ENCODE measurements at places on chromosomes 6 and 20. TPM values are rescaled to one million over a fixed set of nuclear protein-coding genes. Genes with fewer than 3 reads are reported as not detected.

DNA sequence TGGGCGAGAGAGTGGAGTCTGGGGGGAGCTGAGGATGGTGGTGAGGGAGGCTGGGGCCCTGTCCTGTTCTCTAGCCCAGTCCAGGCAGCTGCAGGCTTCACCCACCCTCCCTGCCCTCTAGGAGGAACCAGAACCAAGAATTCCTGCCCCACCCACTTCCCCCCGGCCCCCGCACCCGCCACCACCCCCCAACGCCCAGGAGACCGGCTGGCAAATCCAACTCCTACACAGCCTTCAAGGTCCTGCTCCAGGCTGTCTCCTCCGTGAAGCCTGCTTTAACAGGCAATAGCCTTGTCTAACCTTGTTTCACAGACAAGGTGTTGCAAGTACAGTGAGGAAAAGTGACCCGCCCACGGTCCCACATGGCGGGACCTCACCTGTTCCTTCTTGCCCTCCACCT, 2.4 kb downstream of the SPDEF start:
- no peak overlapping the region for H3K4me3 ChIP-seq
- H3K27me3 ChIP-seq: no peaks in the 10 kb centered on the region
- H3K4me1 ChIP-seq: no peaks in the 10 kb centered on the region
- no peaks in the 10 kb centered on the region for H3K36me3 ChIP-seq

GRCh38 chr20:61748376-61748775, 317.3 kb downstream of the TAF4 start:
- no peaks in the 10 kb centered on the region for H3K36me3 ChIP-seq
- H3K27ac ChIP-seq: no peak overlapping the region
- H3K27me3 ChIP-seq: no peaks in the 10 kb centered on the region
- H3K4me3 ChIP-seq: no peak overlapping the region
- DNase-seq: peak; percentile 63
- H3K4me1 ChIP-seq: no peaks in the 10 kb centered on the region

- no peak overlapping the region for H3K27ac ChIP-seq
- no peaks in the 10 kb centered on the region for H3K27me3 ChIP-seq
- H3K36me3 ChIP-seq: no peaks in the 10 kb centered on the region
- H3K4me1 ChIP-seq: no peaks in the 10 kb centered on the region
These were observed 363.9 kb downstream of the MAFB start for GRCh38 chr20:40325006-40325568.

GRCh38 chr20:49557449-49557848, 10.5 kb downstream of the PTGIS start:
- H3K27me3 ChIP-seq: no peaks in the 10 kb centered on the region
- DNase-seq: peak; percentile 45
- H3K27ac ChIP-seq: no peak overlapping the region
- H3K4me3 ChIP-seq: no peak overlapping the region
- no peaks in the 10 kb centered on the region for H3K36me3 ChIP-seq

- no peak for DNase-seq
- no peaks in the 10 kb centered on the region for H3K27me3 ChIP-seq
- no peaks in the 10 kb centered on the region for H3K36me3 ChIP-seq
- H3K4me3 ChIP-seq: no peak overlapping the region
- no peak overlapping the region for H3K27ac ChIP-seq
These were observed 161.6 kb downstream of the ADAT2 start for GRCh38 chr6:143288923-143289322.

- H3K4me3 ChIP-seq: no peak overlapping the region
- H3K36me3 ChIP-seq: peaks cover 10% of the 10 kb centered on the region
- DNase-seq: no peak
- H3K27ac ChIP-seq: peak overlapping the region; percentile 95
- H3K4me1 ChIP-seq: peaks cover 39% of the 10 kb centered on the region
These were observed 50.7 kb downstream of the SYNJ2 start for GRCh38 chr6:158032354-158032733.

Gene AVP
- total RNA-seq: not detected
